ENCODE measurements at places on chromosomes 7 and 10.

DNA sequence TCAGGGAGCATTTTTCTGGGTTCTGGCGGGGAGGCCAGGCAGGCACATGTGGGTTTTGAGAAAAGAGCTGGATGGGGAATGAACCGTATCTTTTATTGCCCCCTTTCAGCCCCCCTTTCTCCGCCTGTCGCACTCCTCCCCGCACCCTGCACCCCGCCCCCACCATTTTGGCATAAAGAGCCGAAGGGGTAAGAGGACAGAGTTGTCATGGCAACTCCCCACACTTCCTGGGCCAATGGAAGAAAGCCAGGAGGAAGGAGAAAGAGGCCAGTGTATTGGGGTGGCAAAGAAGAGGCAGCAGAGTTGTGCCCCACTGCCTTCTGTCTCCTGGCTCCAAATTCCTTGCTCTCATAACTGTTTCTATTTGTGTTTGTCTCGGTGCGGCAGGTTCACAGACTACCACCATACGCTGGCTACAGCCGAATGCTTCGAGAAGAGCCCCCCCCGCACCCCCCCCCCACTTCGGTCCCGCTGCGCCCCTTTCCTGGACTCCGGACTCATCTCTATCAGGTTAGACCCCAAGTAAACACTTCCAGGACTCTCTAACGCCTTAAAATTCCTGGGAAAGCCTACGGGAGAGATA, 3.4 kb downstream of the KCNIP2 start:
- no peak for DNase-seq

DNA sequence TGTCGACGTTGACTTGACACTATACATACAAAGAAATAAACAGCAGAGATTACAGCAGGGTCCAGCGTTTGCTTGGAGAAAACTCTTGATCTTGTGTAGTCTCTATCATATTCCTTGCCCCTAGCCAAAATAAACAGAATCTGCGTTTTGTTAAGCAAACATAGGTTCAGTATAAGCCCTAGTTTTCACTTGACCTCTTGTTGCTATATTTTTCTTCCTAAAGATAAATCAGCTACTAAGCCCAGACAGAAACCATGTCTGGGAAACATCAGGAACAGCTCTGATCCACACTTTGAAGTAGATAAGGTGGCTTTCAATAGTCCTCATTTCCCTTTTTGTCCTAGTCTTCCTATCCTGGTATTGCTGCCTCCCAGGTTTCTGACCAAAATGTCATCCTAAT, 328.2 kb upstream of the MAGI2 start:
- no peak for DNase-seq

DNA sequence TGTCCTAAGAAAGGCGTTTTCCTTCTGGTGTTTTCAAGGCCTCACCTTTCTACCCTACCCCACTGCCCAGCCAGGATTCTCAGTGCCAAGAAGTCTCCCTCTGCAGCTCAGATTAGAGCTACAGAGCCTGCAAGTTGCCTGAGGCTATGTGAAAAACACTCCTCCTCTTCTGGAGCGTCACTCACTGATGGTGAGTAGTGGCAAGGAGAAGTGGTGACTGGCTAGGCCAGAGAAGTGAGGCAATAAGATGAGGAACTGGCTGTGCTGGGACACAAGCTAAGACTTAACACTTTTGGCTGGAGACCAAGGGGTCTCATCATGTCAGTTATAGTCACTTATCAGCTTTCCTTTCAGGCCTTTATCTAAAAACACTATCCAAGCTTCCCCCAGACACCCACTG, 86.7 kb upstream of the PRKAR2B start:
- no peak for DNase-seq

GRCh38 chr10:24723788-24724380, at the start of gene ARHGAP21:
Gene ARHGAP21, minus strand, starts transcription at chr10:24723887. Its CDS starts 1,988 bp downstream, at chr10:24721899.
- no peak for DNase-seq

GRCh38 chr10:103769176-103769575, 86.2 kb downstream of the SH3PXD2A start:
- no peak for DNase-seq

- DNase-seq = no peak
These were observed 29.5 kb upstream of the INSIG1 start for GRCh38 chr7:155268211-155268610.

GRCh38 chr7:76427635-76428034, 2.9 kb downstream of the ZP3 start:
- DNase-seq = no peak

- DNase-seq = no peak
These were observed 13.9 kb downstream of the CTTNBP2 start for GRCh38 chr7:117859246-117859812.

DNA sequence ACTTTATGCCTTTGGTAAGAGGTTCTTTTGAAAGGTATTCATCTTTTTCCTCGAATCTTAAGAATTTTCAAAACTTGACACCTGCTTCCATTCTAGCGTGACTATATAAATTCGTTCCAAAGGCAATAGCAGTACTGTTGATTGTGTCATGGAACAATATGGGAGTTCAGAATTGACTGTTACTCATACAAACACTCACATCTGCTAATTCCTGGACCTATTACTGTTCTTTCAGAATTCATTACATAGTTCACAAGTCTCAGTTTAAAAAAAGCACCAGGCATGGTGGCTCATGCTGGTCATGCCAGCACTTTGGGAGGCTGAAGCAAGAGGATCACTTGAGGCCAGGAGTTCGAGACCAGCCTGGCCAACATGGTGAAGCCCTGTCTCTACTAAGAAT, 80.9 kb downstream of the CACNB2 start:
- no peak for DNase-seq

- DNase-seq = no peak
These were observed 11.9 kb upstream of the TSPAN13 start for GRCh38 chr7:16741676-16742075.

DNA sequence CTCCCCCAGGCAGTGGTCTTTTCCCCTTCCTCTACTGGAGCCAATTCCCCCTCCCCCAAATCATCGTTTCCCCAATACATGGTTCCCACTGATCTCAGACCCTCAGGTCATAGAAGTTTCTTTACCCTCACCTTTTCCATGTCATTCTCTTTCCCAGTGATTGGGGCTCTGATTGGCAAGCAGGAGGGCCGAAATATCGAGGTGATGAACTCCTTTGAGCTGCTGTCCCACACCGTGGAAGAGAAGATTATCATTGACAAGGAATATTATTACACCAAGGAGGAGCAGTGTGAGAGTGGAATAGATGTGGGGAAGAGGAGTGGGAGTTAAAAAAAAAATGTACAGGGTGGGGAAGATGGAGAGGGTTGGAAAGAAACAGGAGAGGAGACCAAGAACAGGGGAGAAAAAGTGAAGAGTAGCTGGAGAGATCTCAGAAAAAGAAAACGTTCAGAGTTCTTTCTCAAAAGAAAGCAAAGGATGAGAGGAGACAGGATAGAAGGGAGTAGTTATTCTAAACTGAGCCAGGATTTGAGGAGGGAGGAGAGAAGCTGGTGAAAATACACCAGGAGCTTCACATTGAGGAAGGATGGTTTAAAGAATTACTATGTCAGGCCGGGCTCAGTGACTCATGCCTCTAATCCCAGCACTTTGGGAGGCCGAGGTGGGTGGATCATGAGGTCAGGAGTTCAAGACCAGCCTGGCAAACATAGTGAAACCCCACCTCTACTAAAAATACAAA, 858 bp downstream of the COPS6 start:
- DNase-seq = no peak

GRCh38 chr10:35813219-35813618, 171.1 kb upstream of the FZD8 start:
- no peak for DNase-seq

DNA sequence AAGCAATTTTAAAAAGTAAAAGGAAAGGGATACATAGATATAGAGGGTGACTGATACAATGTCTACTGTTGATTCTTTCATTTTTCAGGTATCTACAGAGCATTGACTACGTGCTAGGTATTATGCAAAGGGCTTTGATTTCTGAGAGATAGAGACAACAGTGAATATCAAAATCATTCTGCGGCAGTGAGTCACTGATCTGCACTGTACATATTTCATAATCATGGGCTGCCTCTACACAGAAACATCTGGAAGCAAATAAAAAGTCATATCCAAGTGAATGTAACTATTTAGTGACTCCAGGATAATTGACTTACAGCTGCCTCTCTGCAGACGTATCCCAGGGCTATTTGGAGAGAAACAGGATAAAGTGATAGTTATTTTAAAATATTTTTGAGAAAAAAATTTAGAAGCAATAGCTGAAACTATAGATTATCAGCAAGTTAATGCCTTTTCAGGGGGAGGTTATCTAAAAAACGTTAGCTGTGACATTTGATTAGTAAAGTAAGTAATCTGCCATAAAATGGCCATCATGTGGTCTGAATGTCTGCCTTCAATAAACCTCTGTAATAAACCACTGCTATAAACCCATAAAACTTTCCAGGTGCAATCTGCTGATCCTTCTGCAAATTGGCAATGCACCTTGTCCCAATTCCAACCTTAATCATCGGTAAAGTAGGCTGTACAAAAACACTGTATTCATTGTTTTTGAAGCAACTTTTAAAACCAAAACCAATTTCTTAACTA, 43.7 kb downstream of the CPXM2 start:
- no peak for DNase-seq

GRCh38 chr10:73965890-73966768, 31.8 kb upstream of the VCL start:
- DNase-seq = no peak

- DNase-seq = no peak
These were observed 97.3 kb downstream of the CCDC71L start for GRCh38 chr7:106563466-106564150.

GRCh38 chr10:127450644-127451043, 98.5 kb upstream of the NPS start:
- no peak for DNase-seq

- DNase-seq = no peak
These were observed 249.8 kb downstream of the PTEN start for GRCh38 chr10:88113232-88113631.

- no peak for DNase-seq
These were observed 64.4 kb downstream of the ENTPD1 start for GRCh38 chr10:95820363-95820762.

- no peak for DNase-seq
These were observed 140.2 kb downstream of the KCND2 start for GRCh38 chr7:120413164-120413563.

DNA sequence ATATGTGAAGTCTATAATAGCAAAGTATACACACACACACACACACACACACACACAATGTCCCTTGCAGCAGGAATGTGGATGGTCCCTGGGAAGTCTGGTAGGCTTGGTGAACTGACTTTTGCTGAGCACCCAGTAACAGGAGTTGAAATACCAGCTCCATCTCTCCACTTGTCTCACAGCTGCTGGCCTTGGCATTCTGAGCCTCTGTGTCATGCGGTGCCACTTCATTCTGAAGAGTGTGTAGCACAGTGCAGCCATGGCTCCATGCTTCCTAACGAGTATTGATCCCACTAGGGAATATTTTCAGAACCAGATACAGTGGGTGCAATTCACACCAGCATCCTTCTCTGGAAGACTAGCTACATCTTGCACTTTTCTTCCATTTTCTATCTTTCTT, 192.4 kb downstream of the ADARB2 start:
- DNase-seq = no peak

DNA sequence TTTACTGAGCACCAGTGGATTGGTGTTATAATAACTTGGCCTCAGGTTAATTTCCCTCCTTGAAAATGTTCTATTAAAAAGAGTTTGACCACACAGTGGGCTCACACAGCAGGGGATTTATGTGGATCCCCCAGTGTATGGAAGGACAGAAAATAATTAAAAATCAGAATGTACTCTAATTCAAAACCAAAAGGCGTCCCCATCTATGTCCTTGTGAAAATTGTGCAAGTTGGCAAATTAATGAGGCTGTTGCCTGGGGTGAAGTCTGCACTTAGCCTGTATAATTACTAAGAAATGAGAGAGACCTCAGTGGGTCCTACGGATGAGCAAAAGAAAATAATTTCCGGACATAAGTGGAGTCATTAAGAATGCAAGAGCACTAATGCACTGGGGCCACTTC, 31.1 kb downstream of the PIK3CG start:
- DNase-seq = no peak

DNA sequence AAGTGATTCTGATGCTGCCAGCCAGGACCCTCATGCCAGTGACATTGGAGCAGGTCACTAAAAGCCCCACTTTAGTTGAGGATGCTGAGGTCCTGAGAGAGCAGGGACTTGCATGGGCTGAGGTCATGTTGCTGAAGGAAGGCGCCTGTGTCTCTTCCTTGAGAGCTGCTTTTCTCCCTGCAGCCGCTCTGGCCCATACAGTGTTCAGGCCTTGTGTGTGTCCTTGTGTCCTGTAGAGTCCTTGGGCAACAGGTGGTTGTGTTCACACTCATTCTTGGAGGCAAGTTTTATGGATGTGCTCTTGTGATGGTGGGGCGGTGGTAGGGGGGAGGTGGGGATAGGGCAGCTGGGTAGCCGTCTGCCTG, 33.3 kb downstream of the TSPAN14 start:
- peak; percentile 24 for DNase-seq

- no peak for DNase-seq
These were observed 98.3 kb upstream of the ZNF438 start for GRCh38 chr10:31129880-31130405.

GRCh38 chr7:102985176-102985783, 72.5 kb downstream of the LRRC17 start:
- no peak for DNase-seq

GRCh38 chr7:66376264-66376945, 171.3 kb downstream of the TPST1 start:
- DNase-seq = no peak

DNA sequence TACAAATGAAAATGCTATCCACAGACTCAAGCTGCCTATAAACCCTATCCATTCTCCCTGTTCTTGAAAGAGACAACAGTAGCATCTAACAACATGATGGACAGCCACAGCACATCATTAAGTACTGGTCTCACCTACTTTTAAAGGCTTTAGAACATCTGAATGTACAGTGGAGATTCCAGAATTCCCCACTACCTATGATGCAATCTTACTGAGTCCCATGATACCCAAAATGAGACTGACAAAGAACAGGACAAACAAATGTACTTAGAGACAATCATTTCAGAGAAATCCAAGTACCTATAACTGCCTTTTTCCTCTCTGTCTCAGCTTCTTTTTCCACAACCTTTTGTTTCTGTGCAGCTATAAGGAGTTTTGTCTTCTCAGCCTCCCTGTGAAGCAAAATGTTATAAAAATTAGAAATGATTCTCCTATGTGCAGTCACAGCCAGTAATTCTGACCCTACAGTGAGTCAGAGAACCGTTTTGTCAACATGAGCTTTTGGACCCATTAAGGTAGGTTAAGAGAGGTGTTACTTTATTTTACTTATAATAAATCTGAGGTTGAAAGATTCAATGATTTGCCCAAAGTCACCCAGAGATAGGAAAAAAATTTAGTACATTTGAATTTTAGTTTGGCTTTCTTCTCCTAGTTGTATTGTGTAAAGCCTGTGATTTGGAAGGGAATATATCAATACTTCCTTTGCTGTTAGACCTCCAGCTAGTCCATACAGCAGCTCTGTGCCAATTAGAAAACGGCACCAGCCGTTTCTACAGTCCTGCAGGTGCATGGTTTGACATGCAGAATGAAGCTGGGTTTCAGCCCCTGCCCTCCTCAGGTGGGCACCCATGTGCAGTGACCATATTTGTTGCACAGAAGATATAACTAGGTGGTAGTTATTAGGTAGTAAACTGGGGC, 21.9 kb downstream of the ERLIN1 start:
- DNase-seq = no peak
